ENCODE measurements at places on chromosomes 16 and 17.

- no peak for DNase-seq
These were observed 2.2 kb downstream of the TMEM204 start for GRCh38 chr16:1535391-1536291.

GRCh38 chr17:40361925-40362695 lies 2.4 kb downstream of the GJD3 start:
- no peak for DNase-seq

- DNase-seq: no peak
These were observed 395.3 kb downstream of the HS3ST4 start for GRCh38 chr16:26087091-26087490.

DNA sequence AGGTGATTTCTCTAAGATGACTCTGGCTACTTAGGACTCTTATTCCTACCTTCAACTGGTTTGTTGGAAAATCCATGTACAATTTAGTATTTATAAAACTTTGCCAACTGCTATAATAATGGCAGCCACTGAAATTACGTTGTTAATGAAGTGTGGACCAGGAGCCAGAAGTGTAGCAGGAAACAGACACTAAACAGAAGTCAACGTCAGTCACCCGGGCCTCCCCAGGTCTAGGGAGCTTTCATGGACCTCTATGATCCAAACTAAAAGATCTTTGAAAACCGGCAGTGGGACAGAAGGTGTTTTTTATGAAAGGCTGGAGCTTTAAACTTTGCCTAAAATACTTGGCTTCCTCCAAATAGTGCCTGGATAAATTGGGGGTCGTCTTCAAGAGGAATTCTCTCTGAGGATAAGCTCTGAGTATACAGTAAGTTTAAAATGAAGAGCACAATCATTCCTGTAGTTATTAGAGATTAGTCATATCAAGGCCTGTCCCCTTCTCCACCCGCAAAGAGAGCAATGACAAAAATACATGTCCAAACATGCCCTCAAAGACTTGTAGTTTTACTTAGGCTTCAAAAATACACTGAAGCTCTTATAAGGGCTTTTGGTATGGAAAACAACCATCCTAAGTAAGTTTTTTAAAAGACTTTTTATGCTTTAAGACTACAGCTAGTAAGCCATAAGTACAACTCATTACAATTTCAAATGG lies 34.6 kb downstream of the DCUN1D3 start:
- no peak for DNase-seq

GRCh38 chr17:19757536-19758180 lies 9.6 kb upstream of the ALDH3A1 start:
- DNase-seq: no peak

DNA sequence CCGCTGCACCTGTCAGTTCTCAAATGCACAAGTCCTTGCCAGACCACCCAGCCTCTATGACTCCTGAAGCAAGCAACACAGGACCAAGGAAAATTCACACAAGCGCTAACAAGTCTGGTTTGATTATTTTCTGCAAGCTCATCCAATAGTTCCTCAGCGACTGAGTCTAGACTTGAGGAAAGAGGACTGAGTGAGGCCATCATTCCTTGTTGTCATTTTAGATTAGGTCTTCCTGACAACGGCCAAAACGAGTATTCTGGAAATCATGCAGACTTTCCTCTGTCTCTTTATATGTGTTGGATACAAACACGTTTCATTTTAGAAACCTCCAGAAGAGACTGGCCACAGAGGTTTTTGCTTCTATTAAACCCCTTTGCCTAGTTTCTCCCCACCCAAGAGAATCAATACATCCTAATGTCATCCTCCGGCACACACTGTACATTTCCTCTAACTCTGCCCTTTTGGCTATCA lies 561 bp downstream of the CCDC47 start:
- DNase-seq: peak; percentile 30

GRCh38 chr17:14123619-14124278 lies 54.4 kb downstream of the COX10 start:
- DNase-seq: no peak

DNA sequence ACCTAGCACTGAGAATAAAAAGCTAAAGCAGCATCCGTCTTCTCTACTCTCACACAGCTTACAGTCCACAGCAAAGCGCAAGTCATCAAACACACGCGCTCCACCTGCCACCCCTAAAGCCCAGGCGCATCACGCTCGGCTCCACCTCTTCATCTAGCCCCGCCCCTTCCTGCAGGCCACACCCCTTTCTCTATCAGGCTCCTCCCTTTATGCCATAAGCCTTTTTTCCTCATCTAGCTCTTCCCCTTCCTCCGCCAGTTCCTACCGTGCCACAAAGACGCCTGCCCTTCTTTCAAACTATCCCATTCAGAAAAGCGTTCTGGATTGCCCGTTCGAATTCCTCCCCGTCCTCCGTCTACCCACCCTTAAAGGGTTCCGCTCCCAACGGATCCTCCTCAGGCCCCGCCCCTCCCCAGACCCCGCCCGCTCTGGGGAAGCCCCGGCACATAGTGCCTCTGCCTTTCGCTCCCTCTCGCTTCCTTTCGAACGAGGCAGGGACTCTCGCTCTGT lies 417 bp downstream of the C16orf46 start:
- DNase-seq: peak; percentile 93

DNA sequence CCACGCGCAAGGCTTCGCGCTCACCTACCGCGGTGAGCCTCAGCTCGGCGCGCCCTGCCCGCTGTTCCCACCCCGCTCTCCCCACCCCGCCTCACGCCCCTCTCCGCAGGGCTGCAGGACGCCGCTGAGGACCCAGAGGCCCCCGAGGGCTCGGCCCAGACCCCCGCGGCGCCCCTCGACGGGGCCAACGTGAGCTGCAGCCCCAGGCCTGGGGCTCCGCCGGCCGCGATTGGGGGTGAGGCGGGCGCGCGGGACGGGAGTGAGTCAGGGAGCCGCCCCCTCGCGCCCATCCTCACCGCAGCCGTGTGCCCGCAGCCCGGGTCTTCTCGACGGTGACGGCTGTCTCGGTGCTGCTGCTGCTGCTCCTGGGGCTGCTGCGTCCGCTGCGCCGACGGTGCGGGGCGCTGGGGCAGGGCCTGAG lies 1.9 kb upstream of the PAQR4 start:
- no peak for DNase-seq

DNA sequence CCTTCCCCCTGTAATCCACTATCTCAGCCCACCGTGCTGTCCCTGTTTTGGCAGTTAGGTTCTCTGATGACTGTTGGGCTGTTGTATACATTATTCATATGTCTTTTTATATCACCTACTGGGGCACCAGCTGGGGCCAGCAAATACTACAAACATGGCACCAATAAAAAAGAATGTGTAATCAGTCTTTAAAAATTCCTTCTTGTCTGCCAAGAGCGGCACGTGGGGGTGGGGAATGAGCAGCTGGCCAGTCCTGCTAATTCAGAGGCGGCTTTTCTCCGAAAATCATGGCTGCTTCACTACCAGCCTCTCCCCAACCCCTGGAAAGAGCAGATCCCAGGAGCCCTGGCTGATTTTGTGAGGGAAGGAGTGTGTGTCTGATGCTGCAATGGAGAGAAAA lies 77.7 kb upstream of the EEF2KMT start:
- no peak for DNase-seq

DNA sequence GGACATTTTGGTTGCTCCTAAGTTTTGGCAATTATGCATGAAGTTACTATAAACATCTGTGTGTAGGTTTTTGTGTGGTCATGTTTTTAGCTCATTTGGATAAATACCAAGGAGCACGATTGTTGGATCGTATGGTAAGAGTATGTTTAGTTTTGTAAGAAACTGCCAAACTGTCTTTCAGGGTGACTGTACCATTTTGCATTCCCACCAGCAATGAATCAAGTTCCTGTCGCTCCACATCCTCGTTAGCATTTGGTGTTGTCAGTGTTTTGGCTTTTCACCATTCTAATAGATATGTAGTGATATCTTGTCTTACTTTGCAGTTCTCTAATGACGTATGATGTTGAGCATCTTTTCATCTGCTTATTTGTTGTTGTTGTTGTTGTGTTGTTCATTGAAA lies 20.2 kb downstream of the TENT4B start:
- no peak for DNase-seq

DNA sequence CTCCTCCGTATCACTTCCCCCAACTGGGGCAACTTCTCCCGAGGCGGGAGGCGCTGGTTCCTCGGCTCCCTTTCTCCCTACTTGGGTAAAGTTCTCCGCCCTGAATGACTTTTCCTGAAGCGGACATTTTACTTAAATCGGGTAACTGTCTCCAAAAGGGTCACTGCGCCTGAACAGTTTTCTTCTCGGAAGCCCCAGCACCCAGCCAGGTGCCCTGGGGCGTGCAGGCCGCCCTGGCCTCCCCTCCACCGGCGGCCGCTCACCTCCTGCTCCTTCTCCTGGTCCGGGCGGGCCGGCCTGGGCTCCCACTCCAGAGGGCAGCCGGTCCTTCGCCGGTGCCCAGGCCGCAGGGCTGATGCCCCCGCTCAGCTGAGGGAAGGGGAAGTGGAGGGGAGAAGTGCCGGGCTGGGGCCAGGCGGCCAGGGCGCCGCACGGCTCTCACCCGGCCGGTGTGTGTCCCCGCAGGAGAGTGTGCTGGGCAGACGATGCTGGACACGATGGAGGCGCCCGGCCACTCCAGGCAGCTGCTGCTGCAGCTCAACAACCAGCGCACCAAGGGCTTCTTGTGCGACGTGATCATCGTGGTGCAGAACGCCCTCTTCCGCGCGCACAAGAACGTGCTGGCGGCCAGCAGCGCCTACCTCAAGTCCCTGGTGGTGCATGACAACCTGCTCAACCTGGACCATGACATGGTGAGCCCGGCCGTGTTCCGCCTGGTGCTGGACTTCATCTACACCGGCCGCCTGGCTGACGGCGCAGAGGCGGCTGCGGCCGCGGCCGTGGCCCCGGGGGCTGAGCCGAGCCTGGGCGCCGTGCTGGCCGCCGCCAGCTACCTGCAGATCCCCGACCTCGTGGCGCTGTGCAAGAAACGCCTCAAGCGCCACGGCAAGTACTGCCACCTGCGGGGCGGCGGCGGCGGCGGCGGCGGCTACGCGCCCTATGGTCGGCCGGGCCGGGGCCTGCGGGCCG lies 1.6 kb downstream of the HIC1 start:
- DNase-seq: no peak
